COR-L47 (cell line): ENCODE measurements at places on chromosomes 4 and X.

GRCh38 chr4:152165146-152165545, 370.7 kb downstream of the FBXW7 start:
- no peak for DNase-seq

DNA sequence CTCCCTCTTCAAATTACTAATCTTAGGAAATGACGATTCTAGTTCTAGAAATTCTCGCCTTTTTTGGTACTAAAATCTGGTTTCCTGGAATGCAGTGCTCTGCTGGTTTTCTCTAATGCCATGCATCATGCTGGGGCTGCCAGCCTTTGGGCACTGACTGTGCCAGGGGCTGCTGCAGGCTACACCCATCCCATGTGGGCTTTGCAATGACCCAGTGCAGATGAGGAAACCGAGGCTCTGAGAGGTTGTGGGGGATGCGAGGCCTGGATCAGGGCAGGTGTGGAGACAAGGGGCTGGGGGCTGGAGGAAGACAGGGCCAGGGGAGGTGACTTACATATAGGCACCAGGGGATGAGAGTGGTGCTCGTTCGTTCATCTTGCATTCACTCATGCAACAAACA, 95.3 kb downstream of the HMX1 start:
- no peak for DNase-seq

DNA sequence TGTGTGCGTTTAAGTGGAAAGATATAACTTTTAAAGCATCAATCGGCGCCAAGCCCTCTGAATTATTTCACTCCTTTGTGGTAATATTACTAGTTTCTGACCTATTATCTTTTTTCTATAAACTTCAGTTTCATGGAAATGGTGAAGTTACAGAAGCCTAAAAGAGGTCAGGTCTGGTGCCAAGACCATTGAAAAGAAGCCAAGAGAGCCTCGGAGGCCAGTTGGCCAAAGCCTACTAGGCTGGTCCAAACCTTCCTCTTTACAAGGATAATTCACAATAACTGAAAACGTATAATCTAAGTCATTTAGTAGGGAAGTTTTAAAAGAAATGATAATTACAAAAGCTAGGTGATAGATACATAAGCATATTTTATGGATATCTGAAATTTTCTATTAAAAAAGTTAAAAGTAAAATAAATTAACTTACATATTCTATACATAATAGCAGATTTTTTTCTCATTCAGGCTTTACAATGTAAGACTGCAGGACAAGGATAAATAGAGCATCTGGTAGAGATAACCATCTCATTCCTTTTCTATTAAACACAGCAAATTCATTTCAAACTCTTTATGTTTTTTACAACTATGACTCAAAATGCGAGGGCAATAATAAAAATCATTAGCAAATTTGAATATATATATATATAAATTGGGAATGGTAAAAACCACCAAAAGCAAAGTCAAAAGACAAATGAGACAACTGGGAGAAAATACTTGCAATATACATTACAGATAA, 49.2 kb downstream of the WDFY3 start:
- DNase-seq = no peak

DNA sequence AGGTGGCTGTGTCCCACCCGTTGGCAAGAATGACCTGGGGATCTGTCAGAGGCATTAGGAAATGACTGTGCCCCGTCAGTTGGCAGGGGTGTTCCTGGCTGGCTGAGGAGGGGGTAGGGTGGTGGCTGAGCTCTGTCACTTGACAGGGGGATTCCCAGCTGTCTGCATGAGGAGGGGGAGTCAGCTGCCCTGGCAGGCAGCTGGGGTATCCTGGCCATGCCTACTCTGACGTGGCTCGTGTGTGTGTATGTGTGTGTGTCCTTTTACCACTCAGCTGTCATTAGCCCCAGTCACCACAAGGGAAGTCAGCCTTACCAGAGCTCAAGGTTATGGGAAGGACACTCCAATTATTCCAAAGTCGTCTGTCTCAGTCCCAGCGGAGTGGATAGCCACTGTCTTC, 93.2 kb downstream of the EFNB1 start:
- no peak for DNase-seq

GRCh38 chrX:48958635-48959094, 1.3 kb upstream of the OTUD5 start:
- DNase-seq = peak; percentile 0

DNA sequence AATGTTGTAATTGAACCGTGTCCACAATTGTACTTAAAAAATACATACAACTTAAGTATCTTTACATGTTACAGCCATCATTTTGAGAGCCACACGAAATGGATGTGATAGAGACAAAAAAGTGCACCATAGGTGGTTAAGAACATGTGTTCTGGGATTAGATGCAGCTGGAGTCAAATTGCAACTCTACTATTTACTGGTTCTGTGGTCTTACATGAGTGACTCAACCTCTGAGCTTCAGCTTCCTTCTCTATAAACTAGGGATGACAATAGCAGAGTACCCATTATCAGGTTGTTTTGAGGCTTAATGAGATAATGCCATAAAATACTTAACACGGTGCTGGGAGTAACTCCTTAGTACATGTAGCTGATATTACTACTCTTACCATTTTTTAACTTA, 130.4 kb downstream of the IDS start:
- DNase-seq = no peak

GRCh38 chrX:122625239-122625638, 558.8 kb upstream of the GRIA3 start:
- no peak for DNase-seq

DNA sequence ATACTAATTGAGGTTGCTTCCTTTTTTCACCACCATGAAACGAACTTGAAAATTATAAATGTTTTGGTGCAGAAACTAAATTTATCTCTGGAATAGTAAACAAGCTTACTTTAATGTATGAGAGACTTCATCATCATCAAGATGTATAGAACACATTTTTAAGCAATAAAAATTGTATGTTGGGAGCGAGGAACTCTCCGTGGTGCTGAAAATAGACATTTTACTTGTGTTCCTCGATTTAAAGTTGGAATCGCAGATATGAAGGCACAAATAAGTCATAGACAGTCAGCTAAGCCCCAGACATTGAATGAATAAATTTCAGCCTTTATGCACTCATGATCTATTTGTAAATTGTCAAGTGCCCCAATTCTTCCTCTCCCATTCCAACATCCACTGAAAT, 310.7 kb downstream of the STK32B start:
- DNase-seq = no peak

DNA sequence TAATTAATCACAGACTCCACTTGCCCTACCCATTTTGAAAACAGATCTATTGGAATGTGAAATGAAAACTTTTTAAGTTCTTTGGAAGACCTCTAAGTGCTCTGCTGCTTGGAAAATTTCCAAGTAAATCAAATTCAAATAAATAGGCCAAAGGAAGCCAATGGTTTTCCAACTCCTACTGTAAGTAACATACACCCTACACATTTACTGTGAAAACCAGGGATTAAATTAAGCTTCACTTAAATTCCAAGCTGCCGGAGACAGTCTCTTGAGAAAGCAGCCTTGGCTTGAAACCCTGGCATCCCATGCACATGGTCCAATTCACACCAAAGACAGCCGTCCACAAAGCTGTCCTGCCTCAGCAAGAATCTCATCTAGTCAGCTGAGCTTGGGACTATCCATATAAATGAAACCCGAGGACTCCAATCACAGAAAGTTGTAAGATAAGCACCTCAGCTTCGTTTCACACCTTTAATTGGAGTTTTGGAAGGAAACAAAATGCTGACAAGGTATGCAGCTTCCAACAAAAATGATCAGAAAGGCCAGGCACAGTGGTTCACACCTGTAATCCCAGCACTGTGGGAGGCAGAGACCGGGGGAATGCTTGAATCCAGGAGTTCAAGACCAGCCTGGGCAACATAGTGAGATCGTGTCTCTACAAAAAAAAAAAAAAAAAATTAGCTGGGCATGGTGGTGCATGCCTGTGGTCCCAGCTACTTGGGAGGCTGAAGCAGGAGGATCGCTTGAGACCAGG, 88.6 kb downstream of the APBB2 start:
- no peak for DNase-seq

DNA sequence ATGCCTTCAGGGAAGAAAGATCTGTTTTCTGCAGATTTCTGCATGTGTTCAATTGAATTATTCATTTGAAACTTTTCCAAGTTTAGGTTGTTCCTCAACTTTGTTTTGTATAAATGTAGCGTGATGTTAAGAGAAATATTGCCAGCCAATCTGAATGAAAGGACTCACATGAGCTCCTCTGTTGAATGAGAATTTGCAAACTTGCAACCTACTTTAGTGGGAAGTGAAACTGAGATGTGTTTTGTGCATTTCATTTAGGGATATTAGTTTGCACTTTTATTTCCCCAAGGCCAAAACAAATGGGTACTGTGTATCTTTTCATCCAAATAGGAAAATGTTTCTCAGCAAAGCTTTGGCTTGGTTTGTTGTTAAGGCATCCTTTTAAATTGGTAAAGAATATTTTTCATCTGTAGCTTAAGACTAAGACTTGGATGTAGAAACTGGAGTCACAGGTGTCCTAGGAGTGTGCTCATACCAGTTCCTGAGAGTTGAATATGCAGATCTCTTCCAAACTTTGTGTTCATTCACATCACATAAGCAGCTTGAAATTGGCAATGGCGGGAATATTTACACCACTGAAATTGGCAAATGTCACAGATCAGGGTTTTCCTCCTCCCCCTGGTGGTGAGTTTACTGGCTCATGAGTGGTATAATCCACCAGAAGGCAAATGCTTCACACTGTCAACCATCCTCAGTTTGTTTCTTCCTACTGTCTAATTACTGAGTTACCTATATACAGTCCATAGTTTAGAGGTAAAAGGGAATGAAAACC, 193.6 kb upstream of the BANK1 start:
- DNase-seq = no peak

- no peak for DNase-seq
Observed at GRCh38 chrX:66676990-66677389, 38.1 kb upstream of the EDA2R start.

DNA sequence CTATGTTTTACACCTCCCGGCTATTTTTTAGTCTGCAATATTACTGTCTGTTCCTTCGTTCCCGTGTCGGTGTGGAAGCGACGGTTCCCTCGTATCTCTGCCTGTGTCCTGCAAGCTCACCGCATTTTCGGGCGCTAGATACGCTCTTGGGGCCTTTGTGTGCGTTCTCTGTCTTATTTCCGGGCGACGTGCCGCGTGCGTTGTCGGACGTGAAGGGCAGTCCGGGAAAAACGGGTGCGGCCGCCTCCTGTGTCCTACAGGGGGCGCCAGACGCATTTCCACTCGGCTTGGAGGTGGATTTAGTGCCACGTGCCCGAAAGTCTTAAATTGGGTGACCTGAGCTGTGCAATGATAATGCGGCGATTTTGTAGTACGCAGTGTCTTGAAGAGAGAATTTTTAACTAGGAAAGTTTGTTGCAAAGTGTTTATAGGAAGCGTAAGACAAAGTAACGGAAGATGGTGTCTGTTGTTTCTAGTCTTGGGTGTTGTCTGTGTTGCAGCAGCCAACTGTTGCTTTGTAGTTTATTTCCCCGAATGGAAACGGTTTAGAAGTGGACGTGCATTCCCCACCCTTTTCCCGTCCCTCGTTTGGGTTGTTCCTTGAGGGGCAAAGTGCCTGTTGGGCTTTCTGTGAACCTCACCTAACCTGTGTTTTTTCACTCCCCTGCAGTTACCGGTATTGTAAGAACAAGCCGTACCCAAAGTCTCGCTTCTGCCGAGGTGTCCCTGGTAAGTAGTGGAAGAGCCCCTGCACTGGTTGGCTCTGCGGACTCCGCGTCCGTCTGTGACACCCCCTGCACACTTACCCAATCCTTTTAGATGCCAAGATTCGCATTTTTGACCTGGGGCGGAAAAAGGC, 720 bp downstream of the RPL10 start:
- peak; percentile 71 for DNase-seq

DNA sequence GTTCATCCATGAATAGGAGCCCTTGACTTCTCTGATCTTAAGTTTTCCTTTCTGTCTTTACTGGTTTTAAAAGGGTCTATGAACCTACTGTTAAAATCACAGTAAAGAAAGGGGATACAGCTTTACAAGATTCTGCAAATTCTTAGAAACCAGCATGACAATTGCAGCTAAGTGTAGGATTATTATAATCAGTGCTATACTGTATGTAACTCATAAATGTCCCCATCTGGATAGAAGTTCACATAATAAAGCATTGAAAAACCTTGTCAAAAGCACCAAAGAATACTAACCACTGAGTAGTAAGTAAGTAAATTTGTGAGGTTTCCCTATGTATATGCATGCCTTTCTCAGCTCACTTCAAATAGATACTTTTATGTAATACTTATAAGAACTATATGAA, 724.6 kb downstream of the CENPC start:
- no peak for DNase-seq

DNA sequence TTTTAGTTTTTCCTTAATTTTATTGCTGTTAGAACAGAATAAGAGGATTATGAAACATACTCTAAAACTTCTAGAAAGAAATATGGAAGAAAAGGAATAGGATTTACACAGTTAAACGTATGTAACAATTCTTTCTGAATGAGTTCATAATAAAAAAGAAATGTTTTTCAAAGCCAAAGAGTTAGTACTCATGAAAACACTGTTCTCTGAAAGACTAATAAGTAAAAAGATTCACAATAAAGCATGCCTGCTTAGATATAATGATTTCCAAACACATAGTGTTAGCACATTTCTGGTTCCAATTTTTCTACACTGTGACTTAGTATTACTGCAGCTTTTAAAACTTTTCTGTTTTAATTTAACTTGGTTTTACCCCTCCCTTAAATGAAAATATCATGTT, 49.8 kb upstream of the PRSS48 start:
- DNase-seq = no peak

DNA sequence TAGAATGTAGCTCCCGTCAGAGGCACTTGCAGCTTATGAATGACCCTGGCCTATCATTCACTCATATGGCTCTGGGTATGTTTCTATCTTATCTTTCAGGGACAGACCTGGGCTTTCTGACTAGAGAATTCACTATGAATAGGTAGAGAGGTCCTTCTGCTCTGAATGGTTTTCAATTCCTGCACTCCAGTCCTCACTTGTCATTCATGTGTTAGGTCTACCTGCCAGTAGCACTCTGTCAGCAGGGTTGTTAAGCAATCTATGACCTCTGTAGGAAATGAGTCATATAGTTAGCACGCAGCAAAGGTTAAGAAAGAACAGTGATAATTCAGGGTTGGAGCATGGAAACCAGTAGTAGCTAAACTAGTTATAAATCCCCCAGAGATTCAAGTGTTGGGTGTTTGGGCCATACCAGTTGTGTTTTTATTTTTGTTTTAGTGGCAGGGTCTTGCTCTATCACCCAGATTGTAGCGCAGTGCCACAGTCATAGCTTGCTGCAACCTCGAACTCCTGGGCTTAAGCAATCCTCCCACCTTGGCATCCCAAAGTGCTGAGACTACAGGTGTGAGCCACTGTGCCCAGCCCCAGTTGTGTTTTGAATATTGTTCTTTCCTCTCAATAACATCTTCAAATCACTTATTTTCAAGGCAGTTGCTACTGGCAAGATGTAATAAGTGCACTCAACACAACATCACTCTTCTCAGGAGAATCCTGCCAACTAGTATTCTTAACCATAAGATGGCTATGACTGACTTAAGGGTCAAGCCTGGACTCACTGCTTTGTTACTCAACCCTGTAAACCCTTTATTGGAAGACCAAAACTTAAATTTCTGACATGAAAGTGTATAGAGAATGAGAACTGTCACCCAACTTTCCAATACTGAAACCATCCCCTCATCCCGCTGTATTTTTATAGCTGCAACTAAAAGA, 25.1 kb downstream of the ARL13A start:
- DNase-seq = no peak

GRCh38 chrX:46582966-46583365, 9.4 kb downstream of the CHST7 start:
- no peak for DNase-seq

GRCh38 chrX:71603618-71604017, 14.7 kb downstream of the CXCR3 start:
- DNase-seq = no peak

- DNase-seq = no peak
Observed at GRCh38 chrX:152652060-152652459, 14.4 kb downstream of the GABRQ start.

GRCh38 chr4:120399826-120400225, 333.2 kb upstream of the MAD2L1 start:
- DNase-seq = no peak
